ENCODE measurements at places on chromosomes 3 and 15.
A peak's percentile ranks its signal among the peaks of the same experiment; 100 is the strongest.

GRCh38 chr3:66803721-66804695, 194.1 kb upstream of the KBTBD8 start:
- DNase-seq: no peak

- no peak for DNase-seq
Measured at GRCh38 chr3:11757441-11757875, 89.2 kb downstream of the TAMM41 start.

GRCh38 chr3:2937592-2937991, 172.6 kb downstream of the IL5RA start:
- DNase-seq: no peak

GRCh38 chr3:170490828-170491560, 72.3 kb downstream of the CLDN11 start:
- DNase-seq: no peak

DNA sequence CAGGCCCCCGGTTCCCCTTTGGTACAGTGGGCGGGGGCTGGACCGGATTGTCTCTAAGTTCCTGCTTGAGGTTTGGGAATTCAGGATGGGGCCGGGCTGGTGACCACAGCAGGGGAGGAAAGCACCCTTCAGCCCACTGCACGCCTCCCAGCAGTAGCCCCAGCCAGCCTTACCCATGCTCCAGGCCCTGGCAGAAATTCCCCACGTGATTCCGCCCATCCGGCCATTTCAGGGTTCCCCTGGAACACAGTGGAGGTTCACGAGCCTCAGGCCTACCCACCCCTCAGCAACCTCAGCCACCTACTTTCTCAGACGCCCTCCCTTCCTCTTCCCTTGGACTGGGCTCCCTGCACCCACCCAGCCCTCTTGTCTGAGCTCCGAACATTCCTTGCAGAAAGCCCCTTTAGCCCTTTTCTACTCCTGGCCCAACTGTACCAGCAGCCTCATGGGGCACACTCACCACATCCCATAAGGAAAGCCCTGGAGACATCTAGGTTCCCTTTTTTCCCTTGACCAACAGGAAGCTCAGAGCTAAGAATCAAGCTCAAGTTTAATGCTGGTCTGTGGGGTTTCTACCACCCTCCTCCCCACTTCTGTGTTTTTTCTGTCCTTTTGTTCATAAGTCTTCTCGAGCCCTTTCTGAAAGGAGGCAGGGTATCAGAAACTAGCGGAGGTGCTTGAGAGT, 11.5 kb downstream of the ALS2CL start:
- no peak for DNase-seq

GRCh38 chr3:76991165-76991564, 48.7 kb upstream of the ROBO2 start:
- DNase-seq: peak; percentile 93

DNA sequence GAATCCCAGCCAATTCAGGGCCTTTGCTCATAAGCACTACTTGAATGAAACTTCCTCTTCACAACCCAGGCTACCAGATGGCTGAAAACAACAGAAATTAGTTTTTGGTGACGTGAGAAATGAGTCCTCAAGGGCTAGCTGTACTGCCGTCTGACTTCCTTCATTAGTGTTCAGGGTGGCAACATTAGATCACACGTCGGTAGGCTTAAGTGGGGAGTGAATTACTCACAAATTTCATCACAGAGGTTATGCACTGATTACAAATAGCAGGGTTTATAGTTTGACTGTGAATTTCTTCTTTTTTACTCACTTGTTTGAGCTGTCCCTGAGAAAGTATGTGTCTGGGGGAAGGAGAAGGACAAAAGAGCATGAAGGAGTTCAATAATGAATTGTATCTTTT, 397.2 kb downstream of the GAP43 start:
- DNase-seq: peak; percentile 77

DNA sequence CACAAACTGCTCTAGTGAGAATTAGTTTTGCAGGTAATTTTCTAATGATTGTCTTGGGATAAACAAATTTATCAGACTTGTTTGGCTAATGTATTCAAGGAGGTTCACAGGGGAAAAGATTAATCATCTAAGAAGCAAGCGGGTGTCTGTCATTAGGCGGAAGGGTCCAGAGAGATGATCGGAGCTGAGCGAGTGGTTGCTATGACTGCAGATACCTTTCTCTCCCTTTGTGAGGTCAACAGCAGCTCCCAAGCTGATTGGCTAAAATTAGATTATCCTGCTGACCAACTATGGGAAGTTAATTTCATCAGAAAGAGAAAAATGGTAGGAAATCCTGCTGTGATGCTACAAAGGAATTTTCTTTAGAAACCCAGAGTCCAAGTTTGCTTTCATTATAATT, 276.0 kb downstream of the SOX2 start:
- DNase-seq: no peak

- no peak for DNase-seq
Measured at GRCh38 chr3:129304146-129304961, 25.7 kb downstream of the HMCES start.

DNA sequence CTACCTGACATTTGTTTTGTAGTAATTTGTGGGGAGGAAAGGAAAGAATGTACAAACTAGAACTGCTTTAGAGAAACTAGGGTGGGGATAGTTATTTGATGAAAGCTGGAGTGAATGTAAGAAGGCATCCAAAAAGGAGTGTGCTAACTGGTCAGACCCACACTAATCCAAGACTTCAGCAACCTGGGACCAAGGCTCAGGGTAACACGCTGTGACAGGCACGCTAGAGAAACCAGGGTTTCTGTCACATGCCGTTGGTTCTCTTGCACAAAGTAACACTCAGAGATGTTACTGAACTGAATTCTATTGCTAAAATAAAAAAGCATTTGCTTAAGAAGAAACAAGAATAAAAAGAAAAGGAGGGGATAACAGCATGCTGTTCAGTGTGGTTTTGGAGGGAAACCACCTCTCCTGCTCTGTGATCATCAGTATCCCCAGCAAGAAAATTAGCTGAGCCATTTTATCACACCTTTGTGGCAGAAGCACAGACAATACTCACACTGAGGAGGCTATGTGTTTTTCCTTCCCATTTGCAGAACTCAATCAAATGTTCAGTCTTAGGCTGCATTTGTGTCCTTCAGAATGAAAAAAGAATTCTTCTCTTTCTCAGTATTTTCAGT, 2.8 kb upstream of the CCDC80 start:
- no peak for DNase-seq

- peak; percentile 57 for DNase-seq
Measured at GRCh38 chr3:133663569-133664313, 2.0 kb upstream of the TOPBP1 start.

DNA sequence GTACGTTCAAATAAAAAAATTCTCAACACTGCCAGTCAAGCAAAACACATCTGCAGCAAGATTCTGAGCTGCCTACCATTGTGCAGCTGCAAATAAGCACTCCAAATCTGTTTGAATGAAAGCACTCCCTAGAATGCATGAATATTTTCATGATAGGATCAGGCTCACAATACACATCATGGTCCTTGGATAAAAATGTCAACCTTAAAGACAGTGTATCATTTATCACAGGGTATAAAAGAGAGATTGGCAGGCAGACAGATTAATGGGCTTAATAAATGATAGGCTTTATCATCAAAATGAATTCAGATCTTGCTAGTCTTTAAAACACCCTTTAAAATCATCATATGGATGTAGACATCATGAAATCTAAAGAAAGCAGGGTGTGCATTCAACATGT, 9.2 kb downstream of the RYR3 start:
- DNase-seq: no peak

DNA sequence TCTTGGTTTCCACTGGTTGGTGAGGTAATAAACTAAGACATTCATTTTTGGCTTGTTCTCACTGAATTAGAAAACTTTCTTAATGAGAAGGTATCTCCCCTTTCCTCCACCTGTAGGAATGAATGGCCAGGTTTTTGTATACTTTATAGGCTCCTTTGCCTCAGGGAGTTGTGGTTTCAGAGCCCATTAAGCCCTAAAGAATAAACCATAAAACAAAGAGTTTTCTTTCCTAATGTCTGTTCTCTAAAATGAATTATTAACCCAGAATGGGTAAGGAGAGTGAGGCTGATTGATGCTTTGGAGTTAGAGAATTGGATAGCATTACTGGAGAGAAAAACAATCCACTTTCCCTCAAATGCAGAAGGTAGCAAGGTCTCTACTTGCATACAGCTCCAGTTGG, 67.6 kb downstream of the TIGIT start:
- DNase-seq: no peak

DNA sequence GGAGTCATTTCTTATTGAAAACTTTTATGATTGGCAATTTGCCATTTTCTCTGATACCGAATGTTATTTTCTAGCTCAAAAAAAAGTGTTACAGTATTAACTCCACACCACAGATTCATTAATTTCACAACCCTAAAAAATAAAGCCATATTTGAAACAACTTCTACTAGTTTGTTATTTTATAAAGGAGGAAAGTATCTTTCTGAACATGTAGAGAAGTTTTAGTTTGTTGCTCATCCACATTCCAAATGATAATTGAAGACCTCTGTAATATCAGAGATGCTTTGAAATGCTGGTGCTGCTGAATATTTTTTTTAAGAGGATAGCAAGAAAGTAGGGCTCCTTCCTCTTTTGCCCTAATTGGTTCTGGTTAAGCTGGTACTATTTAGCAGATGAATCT, 1.9 kb downstream of the VGLL3 start:
- DNase-seq: no peak

DNA sequence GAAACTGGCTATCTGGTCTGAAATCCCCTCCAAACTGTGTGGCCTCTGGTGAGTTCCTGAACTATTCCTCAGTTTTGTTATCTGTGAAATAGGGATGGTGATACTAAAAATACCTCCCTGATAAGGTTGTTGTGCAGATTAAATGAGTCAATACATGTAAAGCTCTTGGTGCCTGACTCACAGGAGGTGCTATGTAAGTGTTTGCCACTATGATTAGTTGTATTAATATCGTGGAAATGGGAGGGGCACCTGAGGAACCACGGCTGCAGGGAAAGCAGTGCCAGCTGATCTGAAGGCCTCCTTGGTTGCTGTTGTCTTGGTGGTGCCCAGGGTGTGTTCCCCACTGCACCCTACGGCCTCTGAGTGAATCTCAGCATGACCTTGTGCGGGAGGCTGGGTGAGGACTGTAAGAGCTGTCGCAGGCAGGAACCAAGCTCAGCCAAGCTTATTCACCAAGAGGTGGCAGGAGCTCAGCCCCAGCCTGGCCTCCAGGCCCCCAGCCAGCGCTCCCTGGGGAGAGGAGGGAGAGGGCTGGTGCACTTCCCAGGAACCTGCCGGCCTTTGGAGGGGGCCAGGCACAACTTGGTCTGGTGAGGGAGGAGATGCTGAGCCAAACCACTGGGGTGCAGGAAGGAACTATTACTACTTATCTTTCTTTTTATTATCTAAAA, 44.8 kb upstream of the CCDC174 start:
- DNase-seq: peak; percentile 66

GRCh38 chr3:186255703-186256331, 106.2 kb downstream of the DGKG start:
- DNase-seq: peak; percentile 55

DNA sequence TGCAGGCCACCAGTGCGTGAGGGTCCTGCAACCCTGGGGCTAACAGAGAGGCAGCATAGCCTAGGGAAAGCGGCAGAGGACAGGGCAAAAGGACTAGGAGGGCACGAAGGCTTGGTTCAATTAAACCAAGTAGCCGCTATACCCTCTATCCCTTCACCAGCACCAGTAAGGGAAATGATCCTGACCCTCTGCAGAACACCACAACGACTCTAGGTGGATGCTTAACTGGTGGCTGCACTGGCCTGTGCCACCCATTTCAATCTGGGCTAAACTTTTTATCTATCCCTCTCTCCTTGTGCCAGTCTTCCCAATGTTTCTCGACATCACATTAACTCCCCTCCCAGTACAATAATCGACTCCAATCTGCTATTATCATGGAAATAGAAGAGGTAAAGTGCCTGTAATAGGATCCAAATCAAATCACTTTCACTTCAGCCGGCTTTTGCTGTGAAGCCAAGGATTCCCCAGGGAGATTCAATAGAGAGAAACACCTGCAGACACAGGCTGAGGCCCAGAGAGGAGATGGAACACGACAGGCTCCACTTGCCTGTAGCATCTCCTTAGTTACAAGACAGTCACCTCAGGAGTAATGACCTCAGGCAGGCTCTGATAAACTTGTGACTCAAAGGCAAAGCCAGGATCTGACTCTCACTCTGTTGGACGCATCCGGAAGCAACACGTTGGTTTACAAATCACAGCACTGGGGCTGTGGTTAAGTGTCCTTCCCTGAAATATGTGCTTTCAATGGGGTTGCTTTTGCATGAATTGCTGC, 791.6 kb upstream of the ARRDC4 start:
- no peak for DNase-seq

- no peak for DNase-seq
Measured at GRCh38 chr15:100901296-100901695, 17.9 kb upstream of the LRRK1 start.

DNA sequence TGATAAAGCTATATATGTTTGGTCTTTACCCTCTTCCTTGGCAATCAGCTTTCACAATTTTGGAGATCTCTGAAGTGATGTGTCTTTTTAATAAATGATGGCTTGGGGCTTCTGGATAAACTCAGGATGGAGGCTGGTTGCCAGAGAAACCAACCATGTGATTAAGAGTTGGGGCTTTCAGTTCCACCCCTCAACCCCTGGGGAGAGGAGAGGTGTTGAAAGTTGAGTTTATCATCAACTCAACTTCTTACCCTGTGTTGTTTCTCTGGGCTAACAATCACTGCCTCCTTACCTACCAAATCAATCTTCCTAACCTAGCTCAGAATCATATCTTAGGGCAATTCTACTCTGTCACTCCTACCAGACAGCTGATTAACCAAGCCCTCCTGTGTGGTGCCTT, 735.8 kb downstream of the ZPLD1 start:
- DNase-seq: no peak

DNA sequence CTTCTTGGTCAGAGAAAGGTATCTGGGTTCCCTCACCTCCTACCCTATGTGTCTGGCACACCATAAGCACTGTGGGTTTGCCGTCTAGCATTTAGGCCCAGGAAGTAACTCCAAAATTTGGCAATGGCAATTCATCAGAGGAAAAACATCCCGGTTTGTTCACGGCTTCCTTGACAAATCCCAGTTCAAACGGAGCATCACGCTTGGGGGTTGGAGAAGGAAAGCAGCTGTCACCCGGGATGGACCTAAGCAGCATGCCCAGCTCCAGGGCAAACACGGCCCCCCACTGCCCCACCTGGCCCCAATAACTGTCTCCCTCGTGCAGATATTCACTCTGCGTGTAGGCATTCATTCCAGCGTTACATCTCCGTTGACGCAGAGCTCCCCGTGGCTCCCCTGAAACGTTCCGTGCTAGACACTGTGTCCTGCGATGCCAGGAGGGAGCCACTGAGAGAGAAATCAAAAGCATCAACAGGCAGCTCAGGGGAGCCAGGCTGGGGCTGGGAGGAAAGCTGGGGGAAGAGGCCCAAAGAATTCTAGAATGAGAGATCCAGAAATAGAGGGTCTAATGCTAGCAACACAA, 41.4 kb downstream of the NTRK3 start:
- no peak for DNase-seq

Data from bronchial epithelial cell (primary cell).